ENCODE measurements at places on chromosomes 4 and X.

DNA sequence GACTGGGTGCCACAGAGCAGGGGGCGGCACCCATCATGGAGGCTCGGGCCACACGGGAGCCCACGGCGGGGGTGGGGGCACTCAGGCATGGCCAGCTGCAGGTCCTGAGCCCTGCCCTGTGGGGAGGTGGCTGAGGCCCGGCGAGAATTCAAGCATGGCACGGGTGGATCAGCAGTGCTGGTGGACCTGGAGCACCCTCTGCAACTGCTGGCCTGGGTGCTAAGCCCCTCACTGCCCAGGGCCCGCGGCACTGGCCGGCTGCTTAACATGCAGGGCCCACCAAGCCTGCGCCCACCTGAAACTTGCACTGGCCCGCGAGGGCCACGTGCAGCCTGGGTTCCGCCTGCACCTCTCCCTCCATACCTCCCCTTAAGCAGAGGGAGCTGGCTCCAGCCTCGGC, 258.6 kb downstream of the CENPC start:
- no peak for DNase-seq

- DNase-seq: no peak
These were observed 46.7 kb downstream of the MAOB start for GRCh38 chrX:43835559-43835958.

- no peak for DNase-seq
These were observed 103.0 kb downstream of the SNCA start for GRCh38 chr4:89733946-89734345.

DNA sequence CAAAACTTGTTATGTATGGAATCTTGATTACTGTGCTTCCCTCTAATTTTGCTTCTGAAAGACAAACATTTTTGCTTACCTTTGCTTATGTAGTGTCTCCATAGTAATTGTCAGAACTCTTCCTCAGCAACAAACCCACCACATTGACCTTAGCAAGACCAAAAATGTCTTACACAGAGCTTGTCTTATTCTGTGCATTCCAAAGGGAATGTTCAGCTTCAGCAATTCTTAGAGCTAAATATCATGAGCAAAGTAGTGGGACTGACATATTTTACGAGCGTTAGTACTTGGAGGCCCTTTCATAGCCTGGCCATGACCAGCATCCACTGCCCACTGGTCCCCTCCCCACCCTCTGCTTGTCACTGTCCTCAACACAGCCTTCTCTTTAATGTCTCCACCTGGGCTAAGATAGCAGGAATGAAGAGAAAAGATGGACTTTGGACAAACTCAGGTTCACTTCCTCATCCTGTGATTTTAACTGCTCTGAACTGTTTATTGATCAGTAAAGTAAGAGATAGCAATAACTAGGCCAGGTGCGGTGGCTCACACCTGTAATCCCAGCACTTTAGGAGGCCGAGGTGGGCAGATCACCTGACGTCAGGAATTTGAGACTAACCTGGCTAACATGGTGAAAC, 15.5 kb upstream of the SH3D19 start:
- DNase-seq: no peak

DNA sequence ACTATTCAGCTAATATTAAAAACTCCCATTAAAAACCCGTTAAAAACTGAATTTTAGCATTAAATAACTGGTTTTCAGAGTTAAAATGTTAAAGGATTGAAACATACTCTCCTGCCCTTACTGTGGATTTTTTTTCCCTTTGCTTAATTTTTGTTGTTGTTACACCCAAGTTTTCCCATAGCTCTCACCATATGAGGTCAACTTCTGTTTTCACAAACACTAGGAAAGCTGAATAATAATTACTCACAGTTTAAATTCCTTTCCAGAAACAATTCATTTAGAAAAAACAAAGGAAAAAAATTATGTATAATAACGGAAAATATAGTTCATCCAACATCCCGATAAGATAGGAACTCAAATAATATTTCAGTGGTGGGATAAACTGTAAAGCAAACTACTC, 129.0 kb downstream of the PPP3CA start:
- no peak for DNase-seq

GRCh38 chrX:119871599-119872395, at the start of the genes NDUFA1 and RNF113A:
Gene NDUFA1 (plus strand): TSS chrX:119871832. CDS start chrX:119871912, 80 bp downstream.
Gene RNF113A (minus strand): TSS chrX:119871733. CDS start chrX:119871613, 120 bp downstream.
- DNase-seq: peak; percentile 97

DNA sequence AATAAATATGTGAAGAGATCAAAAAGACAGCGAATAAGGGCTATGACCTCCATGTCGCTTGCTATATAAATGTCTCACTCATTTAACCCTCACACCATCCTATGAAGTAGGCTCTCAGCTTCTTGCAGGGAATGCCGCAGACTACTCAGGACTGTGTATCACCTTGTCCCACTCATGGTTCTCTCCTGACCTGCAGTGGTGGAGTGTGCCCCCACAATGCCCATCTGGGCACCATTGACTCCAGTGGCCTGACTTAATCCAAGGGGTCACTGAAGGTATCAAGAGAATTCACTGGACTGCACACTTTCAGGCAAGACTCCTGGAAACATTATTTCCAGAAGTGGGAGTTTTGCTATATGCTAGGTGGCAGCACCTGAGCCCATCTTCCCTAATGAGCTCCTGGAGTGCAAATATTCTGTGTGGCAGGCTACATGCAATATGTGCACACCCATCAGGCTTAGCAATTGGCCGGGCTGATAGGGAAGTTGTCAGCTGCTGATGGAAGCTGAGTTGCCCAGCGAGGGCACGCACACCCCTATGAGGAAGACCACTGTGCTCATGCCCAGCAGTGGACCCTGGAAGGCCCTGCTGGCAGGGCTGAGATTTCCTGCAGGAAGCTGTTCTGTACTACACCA, 8.2 kb upstream of the EFNB1 start:
- no peak for DNase-seq

DNA sequence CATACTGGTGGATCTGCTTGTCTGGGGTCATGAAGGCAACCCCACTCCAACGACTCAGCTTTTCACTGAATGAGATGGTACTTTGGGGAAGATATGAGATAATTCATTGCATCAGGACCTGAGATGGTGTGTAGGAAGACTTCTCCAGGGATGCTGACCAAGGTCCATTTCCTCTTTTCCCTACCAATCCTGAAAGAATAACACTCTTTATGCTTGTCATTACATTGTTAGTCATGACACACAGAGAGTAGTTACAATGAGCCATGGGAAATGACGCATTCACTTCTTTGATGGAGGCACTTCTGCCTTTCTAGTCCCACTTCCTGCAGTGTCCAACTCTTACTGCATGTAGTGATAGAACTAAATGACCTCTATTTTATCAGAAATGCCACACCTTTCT, 58.6 kb downstream of the AREG start:
- peak; percentile 69 for DNase-seq

DNA sequence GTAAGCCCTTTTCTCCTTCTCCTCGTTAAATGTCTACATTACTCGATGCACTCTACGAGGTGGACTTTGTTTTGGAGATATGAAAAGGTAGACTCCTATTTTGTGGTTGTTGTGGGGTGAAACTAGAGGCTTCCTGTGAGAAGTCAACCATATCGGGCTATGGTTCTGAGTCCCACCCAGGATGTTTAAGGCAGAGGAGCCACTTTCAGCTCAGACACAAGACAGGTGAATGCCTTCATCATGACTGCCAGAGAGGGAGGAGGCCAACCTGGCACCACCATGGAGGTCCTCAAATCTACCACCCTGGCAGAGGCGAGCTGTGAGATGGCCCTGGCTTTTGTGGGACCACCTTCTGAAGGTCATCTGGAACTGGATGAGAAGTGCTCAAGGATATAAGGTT, 154.4 kb upstream of the KLF3 start:
- no peak for DNase-seq

- no peak for DNase-seq
These were observed 110.7 kb downstream of the ARHGAP10 start for GRCh38 chr4:147842573-147842972.

GRCh38 chr4:3339577-3339976, 46.8 kb downstream of the RGS12 start:
- DNase-seq: no peak

GRCh38 chr4:121277194-121278105, 103.4 kb downstream of the QRFPR start:
- peak; percentile 51 for DNase-seq

- DNase-seq: no peak
These were observed 21.2 kb upstream of the LAMTOR3 start for GRCh38 chr4:99915449-99915848.

DNA sequence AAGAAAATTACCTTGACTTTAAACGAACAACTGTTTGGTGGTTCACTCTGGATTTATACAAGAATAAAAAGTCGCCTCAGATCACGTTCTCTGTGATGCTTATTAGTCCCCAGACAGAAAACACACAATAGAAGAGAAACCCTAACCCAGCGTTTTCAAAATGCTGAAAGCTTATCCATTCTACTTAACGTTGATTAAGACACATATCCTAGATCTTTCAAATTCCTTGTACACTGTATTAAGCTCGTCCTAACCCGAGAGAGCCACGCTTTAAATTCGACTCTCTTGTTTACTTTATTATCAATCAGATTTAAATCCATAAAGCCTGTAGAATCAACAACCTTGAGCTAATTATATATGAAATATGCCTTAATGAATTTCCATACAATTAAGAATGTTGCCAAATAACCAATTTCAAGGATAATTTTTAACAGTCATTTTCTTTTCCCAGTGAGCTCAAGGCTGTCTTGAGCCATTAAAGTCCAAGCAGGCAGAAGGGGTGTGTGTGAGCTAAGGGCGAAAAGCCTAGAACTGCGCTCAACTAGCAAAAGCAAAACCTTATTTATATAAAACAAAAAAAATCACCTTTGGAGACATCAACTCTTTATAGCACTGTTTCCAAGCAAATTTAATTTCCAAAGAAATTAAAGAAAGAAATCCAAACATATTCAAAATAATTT, 981 bp upstream of the PITX2 start:
- DNase-seq: peak; percentile 22

- no peak for DNase-seq
These were observed 41.6 kb upstream of the SLC25A4 start for GRCh38 chr4:185101354-185101890.

DNA sequence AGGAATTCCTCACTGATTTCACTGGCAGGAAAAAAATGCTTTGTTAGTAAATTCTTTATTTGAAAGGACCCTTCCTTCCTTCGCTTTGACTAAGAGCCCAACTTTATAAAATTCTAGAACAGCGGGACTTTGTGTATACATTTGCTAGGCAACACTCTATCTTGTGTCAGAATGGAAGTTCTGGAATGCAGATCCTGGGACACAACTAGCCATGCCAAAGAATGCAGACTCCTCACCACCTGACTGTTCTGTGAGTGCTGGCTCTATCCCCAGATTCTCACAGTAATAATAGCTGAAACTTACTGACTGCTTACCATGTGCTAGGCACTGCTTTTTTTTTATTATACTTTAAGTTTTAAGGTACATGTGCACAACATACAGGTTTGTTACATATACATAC, 73.3 kb upstream of the ZDHHC15 start:
- no peak for DNase-seq

- DNase-seq: peak; percentile 94
These were observed 310.3 kb upstream of the GNPDA2 start for GRCh38 chr4:45036677-45037076.

GRCh38 chr4:146458594-146458993, 63.1 kb downstream of the SLC10A7 start:
- peak; percentile 11 for DNase-seq

- DNase-seq: no peak
These were observed 555.0 kb upstream of the NDST4 start for GRCh38 chr4:115668396-115668795.

DNA sequence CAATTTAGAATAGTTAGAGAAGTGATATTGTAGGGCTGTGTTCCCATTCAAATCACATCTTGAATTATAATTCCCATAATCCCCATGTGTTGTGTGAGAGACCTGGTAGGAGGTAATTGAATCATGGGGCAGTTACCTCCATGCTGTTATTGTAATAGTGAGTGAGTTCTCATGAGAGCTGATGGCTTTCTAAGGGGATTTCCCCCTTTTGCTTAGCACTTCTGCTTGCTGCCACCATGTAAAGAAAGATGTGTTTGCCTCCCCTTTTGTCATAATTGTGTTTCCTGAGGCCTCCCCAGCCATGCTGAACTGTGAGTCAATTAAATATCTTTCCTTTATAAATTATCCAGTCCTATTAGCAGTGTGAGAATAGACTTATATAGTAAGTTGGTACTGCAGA, 53.2 kb downstream of the LPAR4 start:
- no peak for DNase-seq

DNA sequence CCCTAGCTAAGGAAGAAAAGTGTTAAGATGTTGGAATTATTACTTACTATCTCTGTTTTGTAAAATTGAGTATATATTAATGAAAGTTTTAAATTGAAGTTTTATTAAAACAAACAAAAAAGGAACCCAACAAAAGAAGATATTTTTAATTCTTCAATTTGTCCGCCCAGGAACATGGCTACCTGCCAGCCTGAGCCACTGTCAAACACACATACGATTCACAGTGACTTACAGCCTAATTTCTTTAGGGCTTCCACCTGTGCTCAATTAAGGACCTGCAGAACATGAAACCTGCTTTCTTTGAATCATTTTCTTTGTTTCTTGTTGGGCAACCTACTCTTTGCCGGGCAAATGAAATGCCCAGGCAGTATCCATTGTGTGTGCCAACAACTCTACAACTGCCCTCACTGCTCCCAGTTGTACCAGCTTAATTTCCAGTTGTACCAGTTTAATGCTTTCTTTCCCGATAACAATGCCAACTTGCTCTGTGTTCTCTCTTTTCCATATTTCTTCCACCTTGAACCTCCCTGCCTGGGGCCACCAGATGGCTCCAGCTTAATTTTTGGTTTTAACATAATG, 181.7 kb downstream of the GBA3 start:
- no peak for DNase-seq

GRCh38 chrX:104193485-104193884, 27.2 kb downstream of the FAM199X start:
- no peak for DNase-seq

DNA sequence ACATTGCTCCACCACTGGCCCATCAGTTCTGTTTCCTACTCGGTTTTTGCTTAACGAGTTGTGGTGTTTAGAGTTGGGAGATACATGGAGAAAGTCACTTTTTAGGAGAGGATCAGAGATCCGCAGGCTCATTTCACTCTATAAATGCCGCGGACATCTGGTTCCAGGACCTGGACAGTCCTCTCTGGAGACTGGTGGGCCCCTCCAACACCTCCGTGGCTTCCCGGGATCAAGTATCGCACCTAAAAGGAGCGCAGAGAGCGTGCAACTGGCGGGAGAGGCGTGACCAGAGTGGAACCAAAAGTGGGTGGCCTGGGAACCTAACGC, 9.9 kb upstream of the CLTRN start:
- DNase-seq: no peak

- DNase-seq: no peak
These were observed 2396.7 kb downstream of the PCDH7 start for GRCh38 chr4:33116871-33117270.

DNA sequence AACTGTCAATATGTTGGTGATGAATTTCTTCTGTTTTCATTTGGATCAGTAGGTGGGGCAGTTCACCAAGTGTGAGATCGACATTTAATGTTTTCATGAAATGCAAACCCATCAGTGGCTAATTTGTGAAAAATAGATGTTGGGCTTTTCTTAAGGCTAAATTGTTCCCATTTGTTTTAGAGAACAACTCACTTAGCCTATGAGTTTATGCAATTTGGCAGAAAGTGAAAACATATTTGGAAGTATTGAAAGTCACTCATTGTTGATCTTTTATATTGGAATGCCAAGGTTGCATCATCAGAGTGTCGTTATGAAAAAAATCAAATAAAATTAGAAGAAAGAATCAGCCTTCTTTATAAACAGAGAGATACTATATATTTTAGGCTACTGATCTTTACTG, 132.4 kb downstream of the RPA4 start:
- DNase-seq: no peak
